ENCODE measurements at places on chromosomes 4 and X.

DNA sequence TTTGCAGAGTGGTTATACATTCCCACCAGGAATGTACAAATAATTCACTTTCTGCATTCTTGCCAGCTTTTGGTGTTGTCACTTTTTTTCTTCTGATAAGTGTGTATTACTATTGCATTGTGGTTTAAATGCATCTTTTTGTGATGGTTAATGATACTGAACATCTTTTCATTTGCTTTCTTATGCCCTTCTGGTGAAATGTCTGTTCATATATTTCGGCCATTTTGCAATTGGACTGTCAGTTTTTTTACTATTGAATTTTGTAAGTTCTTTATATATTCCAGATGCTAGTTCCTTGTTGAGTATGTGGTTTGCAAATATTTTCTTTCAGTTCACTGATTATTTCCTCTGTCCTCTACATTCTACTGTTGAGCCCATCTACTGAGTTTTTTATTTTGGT lies 19.4 kb upstream of the BMP2K start:
- no peak for DNase-seq

- DNase-seq: no peak
These were observed 214.5 kb downstream of the FBXW7 start for GRCh38 chr4:152321398-152321797.

- no peak for DNase-seq
These were observed 49.4 kb downstream of the RHOH start for GRCh38 chr4:40246011-40246900.

- no peak for DNase-seq
These were observed 83.7 kb downstream of the DHRSX start for GRCh38 chrX:2416851-2417604.

GRCh38 chrX:20432048-20432447 lies 165.3 kb upstream of the RPS6KA3 start:
- DNase-seq: no peak

- no peak for DNase-seq
These were observed 94.2 kb downstream of the PJA1 start for GRCh38 chrX:69070949-69071650.

DNA sequence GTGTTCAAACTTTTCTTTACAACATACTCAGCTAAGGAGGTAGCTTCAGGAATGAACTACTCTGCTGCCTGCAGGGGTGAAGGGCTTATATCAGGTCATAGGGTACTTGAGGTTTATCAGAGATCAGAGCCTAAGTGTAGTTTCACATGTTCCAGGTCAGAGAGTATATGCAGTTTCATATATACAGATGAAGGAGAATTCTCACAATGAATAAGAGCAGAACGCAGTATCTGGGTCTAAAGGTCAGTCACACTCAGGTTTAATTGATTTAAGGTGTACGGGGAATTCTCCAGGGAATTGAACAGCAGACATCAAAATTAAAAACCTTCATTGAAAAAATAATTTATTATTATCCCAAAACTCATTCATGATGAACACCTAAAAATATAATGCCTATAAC lies 700.6 kb downstream of the TECRL start:
- no peak for DNase-seq

- no peak for DNase-seq
These were observed 61.3 kb upstream of the MAGEB10 start for GRCh38 chrX:27746516-27746915.

DNA sequence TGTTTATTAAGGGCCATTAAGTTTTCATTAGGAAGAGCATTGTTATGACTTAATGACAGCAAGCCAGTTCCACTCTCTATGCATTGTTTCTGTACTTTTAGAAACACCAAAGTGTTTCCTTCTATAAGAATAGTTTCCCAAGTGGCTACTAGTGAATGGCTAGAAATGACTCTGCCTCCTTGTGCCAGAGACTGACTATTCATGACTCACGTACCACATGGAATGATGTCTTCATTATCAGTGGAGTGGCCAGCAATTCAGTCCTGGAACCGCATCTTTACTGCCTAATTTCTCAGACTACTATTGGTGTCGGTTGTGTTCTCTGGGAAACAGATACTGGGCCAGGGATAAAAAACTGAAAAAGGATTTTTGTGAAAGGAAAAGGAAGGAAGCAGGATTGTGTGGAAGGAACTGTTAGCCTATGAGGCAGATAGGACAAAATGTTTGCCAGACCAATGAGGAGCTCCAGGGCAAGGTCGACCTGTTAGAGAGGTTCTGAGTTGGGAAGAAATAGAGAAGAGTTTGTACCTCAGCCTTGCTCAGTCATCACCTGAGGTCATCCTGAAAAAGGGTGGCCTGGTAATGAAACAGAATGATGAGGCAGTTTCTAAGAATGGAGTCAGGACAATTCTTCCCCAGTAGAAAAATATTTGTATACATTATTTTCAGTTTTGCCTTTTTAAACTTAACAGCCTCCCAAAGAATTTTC lies 218.6 kb downstream of the SPCS3 start:
- no peak for DNase-seq

All from stimulated activated CD4-positive, alpha-beta T cell treated with anti-CD3 and anti-CD28 coated beads, Interleukin-4, amount 100 ng/mL, for 1 hour (primary cell).